ENCODE measurements at places on chromosomes 4 and X.
A peak's percentile ranks its signal among the peaks of the same experiment; 100 is the strongest.

DNA sequence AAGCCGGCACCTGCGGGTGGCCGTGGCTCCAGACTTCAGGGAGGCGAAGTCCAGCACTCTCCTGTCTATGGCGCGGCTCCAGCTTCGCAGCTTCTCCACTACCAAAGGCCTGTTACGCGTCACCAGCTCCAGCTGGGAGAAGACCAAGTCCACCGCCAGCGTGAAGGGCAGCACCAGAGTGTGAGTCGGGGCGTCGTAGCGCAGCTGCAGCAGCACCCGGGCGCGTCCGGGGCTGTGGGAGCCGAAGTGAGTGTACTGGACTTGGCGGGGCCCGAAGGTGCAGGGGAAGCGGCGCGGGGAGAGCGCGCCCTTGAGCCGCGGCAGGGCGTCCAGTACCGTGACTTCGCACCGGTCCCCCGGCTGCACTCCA, 444 bp downstream of the FREM3 start:
- DNase-seq = peak; percentile 51

GRCh38 chr4:4446434-4446833, 59.5 kb downstream of the NSG1 start:
- DNase-seq = no peak

GRCh38 chr4:154004016-154004415, 215.1 kb upstream of the SFRP2 start:
- DNase-seq = no peak

GRCh38 chr4:175054980-175055379, 136.8 kb downstream of the ADAM29 start:
- DNase-seq = no peak

GRCh38 chrX:155086202-155086840, 15.0 kb downstream of the BRCC3 start:
- DNase-seq = peak; percentile 52

DNA sequence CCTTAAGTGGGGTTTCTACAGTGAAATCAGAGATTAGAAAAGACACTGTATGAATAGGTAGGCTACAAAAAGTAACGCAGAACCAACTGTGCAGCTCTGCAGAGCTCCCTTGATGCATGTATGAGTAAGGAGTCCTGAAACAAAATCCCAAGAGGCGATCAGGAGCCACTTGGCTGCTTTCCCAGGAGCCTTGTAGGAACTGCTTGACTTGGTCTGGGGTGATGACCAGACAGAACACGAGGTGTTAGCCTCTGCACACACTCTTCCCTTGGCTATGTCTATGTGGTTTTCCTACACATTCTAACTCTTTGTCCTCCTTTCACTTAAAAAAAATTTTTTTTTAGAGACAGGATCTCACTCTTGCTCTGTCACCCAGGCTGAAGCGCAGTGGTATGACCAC, 22.8 kb upstream of the AP1S2 start:
- DNase-seq = no peak

GRCh38 chr4:106056914-106057313, 161.6 kb downstream of the NPNT start:
- no peak for DNase-seq

DNA sequence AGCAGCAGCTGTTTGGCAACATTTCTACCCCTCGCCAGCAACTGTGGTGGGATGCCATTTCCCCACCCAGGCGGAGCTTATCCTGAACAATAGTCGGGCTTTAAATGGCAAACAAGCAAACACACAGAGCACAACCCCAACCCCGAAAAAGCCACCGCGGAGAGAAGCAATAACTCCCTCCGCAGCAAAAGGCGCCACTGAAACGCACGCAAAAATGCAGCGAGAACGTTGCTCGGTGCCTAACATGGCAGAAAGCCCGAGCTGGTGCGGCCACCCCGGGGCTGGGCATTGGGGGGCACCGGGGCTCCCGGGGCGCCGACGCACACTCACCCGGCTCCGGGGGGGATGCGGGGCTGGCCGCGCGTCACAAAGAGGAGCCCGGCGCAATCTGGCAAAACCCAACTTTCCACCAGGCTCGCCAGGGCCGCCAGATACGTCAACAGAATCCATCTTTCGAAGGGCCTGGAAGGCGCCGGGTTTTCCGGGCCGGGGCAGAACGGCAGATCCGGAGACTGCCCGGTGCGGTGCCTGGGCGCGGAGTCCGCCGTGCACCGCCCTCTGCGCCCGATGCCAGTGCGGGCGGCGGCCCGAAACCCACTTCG, 818 bp downstream of the RAI2 start:
- DNase-seq = peak; percentile 1

GRCh38 chrX:125791787-125792186, 374.3 kb downstream of the DCAF12L2 start:
- no peak for DNase-seq

DNA sequence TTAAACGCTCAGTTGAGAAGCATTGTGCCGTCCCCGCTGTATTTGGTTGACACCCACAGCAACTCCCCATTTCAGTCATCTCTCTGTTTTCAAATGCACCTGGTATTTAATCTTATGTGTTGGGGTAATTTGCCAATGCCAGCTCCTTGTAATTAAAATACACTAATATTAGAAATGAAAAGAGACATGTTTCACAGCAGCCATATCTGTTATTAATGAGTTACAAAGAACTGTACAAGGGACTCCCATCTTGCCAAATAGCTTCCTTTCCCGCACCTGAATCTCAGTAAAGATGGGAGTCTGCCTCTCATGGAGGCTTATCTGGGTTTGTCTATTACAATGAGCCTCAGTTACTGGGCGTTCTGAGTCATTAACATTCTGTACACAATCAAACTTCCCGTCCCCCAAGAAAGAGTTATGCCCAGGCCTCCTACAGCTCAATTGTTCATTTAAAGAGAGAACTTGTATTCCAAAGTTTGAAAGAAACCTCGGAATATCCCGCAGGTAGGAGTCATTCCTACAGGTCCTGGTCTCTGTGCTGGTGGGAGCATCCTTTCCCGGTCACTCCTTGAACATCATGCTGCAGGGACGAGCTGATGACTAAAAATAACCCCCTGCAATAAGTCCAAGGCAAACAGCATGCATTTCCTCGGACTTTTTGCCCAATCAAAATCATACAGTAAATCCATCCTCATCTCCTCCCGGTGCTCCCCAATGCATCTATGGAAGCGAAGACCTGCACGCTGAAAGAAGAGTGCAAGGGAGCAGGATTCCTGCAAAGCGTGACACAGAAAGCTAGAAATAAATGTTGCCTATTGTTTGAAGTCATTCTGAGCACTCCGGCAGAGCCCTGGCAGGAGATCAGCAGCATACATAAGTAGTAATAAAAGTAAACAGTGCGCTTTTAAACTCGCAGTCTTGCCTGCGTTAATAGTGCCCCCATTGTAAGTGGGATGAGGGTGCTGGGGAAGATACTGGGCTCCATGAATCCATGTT, 926 bp downstream of the NDP start:
- DNase-seq = no peak

- peak; percentile 34 for DNase-seq
Observed at GRCh38 chrX:129642641-129643040, 12.1 kb downstream of the APLN start.

- DNase-seq = no peak
Observed at GRCh38 chr4:79498282-79498681, 90.3 kb upstream of the GK2 start.

GRCh38 chr4:155578726-155579370, 87.8 kb upstream of the GUCY1A1 start:
- DNase-seq = no peak

DNA sequence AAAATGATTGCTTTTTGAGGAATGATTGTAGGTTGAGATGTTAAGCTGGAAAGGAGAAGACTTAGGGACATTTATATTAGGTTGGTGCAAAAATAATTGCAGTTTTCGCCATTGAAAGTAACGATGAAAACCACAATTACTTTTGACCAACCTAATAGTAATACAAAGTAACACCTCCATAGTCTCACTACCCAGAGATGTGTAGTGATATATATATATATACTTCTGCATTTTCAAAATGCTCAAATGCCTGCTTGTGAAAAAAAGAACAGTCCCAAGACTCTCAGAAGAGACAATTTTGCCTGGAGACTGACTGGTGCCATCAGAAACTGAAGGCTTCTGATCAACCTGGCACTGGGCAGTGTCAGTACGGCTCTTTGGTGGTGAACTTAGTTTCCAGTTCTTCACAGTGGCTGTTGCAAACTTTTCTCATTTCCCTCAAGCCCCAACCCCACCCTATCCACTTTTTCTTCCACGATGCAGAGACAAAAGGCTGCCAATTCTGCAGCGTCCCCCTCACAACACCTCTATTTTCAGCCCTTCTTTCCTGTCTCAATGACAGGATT, 35.1 kb upstream of the TAPT1 start:
- no peak for DNase-seq

DNA sequence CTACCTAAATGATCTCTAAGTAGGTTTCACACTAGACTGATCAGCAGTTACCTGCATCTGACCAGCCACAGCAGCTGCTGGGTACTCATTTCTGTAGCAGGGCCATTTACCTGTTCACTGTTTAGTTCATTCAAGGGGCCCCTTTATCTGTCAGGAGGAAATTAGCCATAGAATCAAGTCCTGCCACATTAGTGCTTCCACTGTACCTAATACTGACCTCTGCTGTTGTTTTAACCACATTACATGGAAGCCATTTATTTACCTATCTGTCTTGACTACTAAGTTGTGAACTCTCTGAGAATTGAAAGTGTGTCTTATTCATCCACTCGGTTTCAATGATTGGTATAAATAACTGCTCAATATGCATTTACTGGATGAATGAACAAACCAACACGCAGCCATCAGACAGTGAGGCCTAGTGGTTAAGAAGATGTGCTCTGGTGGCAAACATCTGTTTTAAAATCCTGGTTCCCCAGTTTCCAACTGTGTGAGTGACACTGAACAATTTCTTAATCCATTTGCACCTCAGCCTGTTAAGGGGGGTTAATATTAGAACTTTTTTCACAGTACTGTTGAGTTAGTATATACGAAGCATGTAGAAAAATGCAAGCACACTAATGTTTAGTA, 30.0 kb upstream of the ANXA5 start:
- DNase-seq = peak; percentile 78

DNA sequence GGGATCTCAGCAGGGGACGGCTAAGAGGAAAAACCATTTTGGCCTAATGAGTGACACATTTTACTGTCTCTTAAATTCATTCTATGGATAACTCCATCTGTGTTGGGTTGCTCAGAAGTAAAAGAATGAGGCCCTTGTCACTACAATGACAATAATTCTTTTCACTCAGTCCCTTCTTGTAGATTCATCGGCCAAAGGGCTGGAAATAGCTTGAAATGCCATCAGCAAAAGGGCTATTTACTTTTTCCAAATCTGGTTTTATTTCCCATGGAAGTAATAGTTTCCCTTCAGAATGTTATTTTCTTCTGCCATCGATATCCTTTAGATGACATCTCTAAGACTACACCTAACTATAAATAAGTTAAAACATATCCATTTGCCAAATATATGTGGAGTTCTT, 7.4 kb downstream of the MEPE start:
- DNase-seq = no peak

DNA sequence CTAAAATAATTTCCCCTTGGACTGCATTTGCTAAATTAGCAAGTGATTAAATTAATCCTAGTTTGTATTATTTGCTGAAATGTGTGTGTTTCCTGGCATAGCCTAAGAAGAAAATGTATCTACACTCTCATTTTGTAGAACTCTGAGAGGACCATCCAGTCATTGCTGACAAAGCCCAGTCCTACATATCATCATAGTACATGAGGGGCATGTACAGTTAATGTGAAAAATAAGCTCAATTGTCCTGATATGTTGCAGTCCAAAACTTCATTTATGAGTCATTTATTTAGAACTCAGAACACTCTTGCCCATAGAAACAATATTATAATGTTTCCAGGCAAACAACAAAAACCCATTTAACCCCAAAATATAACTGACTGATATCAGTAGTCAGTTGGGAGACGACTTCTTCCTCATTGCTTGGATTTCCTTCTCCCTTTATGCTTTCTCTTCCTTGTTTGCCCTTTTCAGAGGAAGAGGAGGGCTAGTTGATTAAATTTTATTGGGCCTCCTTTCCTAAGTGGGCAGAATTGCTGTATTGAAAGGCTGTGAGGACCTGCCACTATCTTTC, 26.9 kb upstream of the BBS12 start:
- no peak for DNase-seq
